CD4-positive, alpha-beta T cell treated with Interleukin-10 for 1 hour (primary cell): ENCODE measurements at places on chromosomes 13 and 19.

DNA sequence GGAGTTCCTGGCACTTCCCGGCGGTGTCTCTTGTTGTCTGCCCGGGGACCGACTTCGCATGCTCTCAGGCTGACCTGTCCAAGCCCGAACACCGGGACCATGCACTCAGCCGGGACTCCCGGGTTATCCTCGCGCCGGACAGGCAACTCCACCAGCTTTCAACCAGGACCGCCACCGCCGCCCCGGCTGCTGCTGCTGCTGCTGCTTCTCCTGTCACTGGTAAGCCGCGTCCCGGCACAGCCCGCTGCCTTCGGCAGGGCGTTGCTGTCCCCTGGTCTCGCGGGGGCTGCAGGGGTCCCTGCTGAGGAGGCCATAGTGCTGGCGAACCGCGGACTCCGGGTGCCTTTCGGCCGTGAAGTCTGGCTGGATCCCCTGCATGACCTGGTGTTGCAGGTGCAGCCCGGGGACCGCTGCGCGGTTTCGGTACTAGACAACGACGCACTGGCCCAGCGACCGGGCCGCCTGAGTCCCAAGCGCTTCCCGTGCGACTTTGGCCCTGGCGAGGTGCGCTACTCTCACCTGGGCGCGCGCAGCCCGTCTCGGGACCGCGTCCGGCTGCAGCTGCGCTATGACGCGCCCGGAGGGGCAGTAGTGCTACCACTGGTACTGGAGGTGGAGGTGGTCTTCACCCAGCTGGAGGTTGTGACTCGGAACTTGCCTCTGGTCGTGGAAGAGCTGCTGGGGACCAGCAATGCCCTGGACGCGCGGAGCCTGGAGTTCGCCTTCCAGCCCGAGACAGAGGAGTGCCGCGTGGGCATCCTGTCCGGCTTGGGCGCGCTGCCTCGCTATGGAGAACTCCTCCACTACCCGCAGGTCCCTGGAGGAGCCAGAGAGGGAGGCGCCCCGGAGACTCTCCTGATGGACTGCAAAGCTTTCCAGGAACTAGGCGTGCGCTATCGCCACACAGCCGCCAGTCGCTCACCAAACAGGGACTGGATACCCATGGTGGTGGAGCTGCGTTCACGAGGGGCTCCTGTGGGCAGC is 661 bp downstream of the FREM2 start:
- DNase-seq = no peak

DNA sequence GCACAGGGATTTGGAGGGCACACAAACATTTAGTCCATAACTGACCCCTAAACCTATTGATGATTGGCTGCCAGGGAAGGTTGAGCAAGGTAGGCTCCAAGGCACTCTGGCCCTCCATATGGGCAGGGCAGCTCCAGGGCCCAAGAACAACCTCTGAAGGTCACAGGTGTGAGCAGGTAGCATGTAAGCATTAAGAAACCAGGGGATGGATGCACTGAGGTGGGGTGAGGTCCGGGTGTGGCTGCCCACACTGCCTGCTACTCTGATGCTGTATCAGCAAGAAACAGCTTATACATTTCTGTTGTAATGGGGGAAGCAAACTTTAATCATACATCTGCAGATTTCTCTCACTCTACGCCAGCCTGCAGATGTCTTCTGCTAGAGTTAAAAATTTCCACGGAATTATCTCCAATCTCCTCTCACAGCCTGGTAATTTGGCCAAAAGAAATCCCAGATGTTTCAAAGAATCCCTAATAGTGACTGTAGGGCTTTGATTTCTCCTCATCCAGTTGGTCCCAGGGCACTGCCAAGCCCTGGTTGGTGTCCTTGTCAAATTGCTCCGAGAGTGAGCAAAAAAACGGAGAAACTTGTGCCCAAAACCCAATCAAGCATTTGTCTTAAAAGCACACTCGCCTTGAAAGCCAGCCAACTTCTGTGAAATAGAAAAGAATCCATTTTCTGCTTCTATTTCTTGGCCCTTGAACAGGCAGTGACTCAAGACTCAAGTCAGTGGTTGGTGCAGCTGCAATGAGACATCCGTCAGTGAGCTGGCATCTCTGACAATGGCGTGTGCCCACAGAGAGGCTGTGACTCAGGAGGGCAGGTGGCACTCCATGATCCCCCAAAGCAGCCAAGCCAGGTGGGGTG is 72.5 kb upstream of the MRI1 start:
- DNase-seq = no peak

DNA sequence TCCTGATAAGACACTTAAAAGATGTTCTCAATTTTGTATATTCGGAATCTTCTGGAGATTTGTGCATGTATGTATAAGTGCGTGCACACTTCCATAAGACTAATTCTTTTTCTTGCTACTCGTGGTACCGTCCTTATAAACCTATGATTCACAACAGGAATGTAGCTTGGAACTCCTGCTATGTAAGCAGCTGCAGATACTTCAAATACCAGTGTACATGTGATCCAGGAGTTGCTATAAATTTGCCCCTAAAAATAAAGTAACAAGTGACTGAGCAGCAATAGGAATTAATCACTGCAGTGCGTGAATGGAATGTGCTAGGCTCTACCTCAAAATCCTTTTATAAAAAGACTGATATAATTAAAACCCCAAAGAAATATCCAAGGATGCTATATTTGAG is 214.9 kb downstream of the KLF5 start:
- no peak for DNase-seq

DNA sequence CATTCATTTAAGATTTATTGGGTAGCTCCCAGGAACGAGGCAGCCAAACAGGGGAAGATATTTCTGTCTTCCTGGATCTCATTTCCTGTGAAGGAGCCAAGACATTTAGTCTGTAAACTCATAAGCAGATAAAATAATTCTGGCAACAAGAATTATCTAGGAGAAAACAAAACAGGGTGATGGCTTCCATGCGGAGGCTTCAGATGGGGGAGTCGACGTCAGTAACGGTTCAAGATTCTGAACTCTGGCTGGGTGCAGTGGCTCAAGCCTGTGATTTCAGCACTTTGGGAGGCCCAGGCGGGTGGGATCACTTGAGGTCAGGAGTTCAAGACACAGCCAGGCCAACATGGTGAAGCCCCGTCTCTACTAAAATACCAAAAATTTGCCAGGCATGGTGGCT is 1.3 kb downstream of the GNA15 start:
- no peak for DNase-seq

DNA sequence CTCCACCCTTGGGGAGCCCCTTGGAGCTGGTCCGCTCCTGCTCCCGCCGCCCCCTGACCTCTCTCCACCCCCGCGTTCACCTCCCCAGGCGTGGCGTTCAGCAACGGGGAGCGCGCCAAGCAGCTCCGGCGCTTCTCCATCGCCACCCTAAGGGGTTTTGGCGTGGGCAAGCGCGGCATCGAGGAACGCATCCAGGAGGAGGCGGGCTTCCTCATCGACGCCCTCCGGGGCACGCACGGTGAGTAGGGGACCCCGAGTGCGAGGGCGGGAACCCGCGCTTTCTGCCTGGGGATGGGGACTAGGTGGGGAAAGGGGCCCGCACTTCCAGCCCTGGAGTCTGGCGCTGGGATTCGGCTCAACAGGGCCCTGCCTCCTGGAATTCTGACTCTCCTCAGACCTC is 1.7 kb downstream of the CYP2A13 start:
- DNase-seq = no peak

GRCh38 chr13:40181203-40181845 is 485.1 kb downstream of the FOXO1 start:
- DNase-seq = no peak

DNA sequence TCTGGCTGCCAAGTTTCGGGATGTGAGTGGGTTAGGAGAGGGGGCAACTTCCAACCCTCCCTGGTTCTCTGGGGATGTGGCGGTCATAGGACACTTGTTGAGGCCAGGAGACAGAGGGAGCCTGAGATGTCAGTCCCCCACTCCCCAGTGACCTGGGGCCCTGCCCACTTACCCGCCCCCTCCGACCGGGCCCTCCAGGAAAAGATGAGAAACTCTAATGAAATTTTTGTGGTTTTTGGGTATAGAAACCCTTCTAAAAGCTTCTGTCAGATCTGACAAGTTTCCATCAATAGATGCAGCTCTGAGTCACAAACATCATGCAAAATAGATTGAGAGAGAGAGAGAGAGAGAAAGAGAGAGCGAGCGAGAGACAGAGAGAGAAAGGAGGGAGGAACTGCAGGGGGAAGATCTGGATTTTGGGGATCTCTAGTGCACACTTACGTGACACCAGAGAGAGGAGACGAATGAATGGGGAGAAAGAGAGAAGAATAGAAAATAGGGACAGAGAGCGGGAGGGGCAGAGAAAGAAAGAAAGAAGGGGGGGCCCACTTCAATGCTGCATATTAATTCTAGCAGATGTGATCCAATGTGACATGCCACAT is 94.0 kb downstream of the PTPRS start:
- no peak for DNase-seq

DNA sequence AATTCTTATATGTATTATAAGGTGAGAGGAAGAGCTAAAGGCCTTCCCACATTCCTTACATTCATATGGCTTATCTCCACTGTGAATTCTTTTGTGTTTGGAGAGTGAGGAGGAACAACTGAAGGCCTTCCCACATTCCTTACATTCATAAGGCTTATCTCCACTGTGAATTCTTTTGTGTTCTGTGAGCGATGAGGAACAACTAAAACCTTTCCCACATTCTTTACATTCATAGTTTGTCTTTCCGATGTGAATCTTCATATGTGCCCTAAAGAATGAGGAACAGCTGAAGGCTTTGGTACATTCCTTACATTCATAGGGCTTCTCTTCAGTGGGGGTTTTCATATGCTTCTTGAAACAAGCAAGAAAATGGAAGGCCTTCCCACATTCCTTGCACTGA is 13.3 kb downstream of the ZNF699 start:
- DNase-seq = no peak
